ENCODE measurements at places on chromosomes 16 and 17.
A peak's percentile ranks its signal among the peaks of the same experiment; 100 is the strongest.

GRCh38 chr17:79457376-79457775, 153.5 kb downstream of the RBFOX3 start:
- no peak for DNase-seq

DNA sequence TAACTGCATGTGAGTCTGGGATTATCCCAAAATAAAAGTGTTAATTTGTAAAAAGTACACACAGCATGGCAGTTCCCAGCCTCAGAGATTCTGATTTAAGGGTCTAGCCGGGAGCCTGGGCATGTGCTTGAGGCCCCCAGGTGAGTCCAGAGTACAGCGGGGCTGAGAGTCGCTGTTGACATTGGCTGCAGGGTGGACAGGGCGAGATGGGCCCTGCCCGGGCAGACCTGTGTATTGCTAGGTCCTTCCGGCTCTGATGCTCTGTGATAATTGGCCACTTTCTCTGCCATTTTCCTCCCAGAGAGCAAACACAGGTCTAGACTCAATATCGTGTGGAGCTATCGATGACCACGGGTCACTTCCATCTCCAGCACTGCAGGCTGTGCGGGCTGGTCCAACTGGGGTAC, 73.6 kb downstream of the ABCC6 start:
- no peak for DNase-seq

GRCh38 chr16:16062023-16062937, 112.9 kb downstream of the ABCC1 start:
- DNase-seq = no peak

DNA sequence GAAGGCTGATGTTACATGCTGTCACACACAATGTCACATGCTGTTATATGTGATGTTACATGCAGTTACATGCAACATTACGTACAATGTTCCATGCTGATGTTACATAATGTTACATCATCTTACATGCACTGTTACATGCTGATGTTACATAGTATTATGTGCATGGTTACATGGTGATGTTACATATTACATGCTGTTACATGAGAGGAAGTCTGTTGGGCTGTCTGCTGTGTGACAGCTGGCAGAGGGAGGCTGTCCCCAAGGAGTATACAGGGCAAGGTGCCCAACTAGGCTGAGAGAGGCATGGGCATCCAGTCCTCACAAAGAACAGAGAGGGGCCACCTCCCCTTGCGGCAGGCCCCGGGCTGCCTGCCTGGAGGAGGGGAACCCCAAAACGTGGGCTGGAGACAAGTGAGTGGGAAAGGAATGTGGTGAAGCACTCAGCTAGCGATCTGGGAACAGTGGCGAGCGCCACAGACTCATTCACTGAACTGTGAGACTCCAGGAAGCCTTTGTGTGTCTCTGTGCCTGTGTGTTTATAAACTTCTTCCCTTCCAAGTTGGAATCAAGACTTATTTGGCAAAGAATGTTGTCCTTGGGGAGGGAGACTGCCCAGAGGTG, 30.6 kb downstream of the TMEM92 start:
- no peak for DNase-seq

DNA sequence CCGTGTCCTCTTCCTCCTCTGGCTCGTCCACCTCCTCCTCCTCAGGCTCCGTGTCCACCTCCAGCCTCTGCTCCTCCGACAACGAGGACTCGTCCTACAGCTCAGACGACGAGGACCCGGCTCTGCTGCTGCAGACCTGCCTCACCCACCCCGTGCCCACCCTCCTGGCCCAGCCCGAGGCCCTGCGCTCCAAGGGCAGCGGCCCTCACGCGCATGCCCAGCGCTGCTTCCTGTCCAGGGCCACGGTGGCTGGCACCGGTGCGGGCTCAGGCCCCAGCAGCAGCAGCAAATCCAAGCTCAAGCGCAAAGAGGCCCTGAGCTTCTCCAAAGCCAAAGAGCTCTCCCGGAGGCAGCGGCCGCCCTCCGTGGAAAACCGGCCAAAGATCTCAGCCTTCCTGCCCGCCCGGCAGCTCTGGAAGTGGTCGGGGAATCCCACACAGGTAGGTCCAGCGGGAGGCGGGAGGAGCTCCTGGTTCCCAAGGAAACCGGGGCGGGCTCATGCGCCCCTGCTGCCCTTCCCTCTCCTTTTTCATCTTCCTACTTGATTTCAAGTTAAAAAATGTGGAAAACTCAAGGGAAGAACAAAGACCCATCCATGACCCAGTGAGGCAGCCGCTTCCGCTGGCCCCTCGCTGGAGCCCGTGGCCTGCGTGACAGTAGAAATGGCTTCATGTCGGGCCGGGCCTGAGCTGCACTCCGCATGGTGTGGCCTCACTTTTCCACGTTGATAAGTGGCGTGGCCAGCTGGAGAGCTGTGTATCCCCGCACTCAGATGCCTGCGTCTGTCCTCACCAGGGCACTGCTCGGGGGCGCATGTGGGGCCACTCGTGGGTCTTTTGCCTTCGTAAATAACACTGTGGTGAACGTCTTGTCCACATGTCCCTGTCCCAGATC, 50.7 kb downstream of the ACTG1 start:
- no peak for DNase-seq

GRCh38 chr17:62110923-62111484, 45.9 kb upstream of the MED13 start:
- DNase-seq = no peak

- DNase-seq = no peak
Observed at GRCh38 chr16:21218153-21218552, 6.8 kb upstream of the ZP2 start.

DNA sequence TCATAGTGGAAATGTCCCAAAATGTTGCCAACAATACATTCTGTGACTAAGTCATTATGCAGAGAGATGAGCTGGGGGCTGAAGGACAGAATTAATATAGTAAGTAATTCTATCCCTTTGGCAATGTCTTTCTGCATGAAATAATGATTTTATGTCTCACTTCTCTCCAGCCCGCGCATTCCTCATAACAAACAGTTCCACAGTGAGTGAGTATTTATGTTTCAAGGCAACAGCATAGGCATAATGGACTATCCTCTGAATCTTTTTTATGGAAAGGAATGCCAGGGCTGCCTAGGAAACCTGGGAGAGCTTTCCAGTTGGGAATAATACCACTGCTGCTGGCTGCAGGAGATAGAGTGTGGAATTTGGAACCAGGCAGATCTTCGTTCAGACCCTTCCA, 477.7 kb downstream of the HS3ST4 start:
- no peak for DNase-seq

DNA sequence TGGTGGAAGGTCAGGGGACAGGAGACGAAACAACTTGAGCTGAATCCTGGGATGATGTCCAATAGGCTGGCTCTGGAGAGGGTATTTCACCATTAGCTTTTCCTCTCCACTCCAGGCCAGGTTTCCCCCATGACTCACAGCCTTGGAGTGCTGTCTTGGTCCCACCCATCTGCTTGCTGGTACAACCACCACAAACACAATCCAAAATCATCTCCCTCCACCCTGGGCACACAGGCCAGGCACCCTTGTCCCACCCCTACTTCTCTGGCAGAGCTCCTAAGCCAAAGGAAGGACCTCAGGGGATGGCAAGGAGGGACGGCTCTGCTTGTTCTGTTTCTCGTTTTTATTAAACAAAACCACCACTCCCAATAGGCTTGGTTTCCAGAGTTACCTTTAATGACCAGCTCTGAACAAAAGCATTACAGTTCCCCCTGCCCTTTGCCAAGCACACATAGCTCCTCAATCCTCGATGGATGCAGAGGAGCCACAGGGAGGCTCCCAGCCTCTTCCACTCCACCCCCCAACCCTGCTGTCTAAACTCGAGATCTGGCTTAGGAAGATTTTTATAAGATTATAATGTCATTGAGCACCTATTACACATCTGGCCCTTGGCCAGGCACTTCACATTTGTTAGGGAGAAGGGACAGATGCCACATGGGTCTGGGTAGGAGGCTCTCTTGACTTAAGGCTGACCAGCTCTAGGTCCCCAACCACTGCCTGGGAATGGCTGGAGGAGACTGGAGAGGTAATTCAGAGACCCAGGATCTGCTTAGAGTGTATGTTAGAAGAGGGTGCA, 13.3 kb downstream of the CAVIN1 start:
- peak; percentile 79 for DNase-seq

- no peak for DNase-seq
Observed at GRCh38 chr16:54655121-54655590, 275.5 kb upstream of the IRX5 start.

- DNase-seq = no peak
Observed at GRCh38 chr17:3762922-3763776, 37.8 kb downstream of the ITGAE start.

- no peak for DNase-seq
Observed at GRCh38 chr16:88472637-88473205, 19.6 kb downstream of the ZFPM1 start.

All from RWPE2 (cell line).